Fibroblast of villous mesenchyme (primary cell): ENCODE measurements at places on chromosomes 13 and 19. TPM values are rescaled to one million over a fixed set of nuclear protein-coding genes. Genes with fewer than 3 reads are reported as not detected.
A peak's percentile ranks its signal among the peaks of the same experiment; 100 is the strongest.

- peak; percentile 58 for DNase-seq
Measured at GRCh38 chr19:11538232-11539036, at the start of gene CNN1. CNN1 (plus strand) TSS chr19:11538851; CDS start chr19:11538928, 77 bp downstream.

GRCh38 chr13:30927595-30927994, 4.9 kb upstream of the TEX26 start:
- DNase-seq, result no peak

DNA sequence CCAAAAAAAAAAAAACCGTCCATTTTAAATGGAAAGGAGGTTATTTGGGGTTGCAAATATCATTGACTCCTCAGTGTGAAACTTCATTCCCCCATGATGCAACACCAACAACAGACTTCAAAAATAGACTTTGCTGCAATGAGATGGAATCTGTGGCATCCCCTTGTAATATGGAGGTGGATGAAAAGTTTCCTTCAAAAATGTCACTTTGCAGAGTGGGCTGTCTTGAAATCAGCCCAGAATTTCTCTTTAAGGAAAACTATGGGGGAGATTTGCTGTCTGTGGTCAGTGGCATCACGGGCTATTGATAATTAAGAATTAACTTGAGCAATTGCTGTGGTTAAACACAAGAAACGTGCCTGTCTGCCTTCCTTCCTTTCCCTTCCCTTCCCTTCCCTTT, 1.5 kb downstream of the GPR18 start:
- DNase-seq, result peak; percentile 50

The FCER2 gene
- not detected in 2 replicates for total RNA-seq

The TDRD12 gene
- total RNA-seq, result under 0.01 and 1.3 TPM in 2 replicates
